Bronchial epithelial cell (primary cell): ENCODE measurements at places on chromosomes 7 and 10. TPM values are rescaled to one million over a fixed set of nuclear protein-coding genes. Genes with fewer than 3 reads are reported as not detected.

BCAP29 gene
- 25.0 and 30.6 TPM in 2 replicates for total RNA-seq

- peak; percentile 77 for DNase-seq
Observed at GRCh38 chr7:30612658-30613265, 18.1 kb downstream of the GARS1 start.

- DNase-seq, result no peak
Observed at GRCh38 chr7:147041438-147041837, 924.8 kb downstream of the CNTNAP2 start.

GRCh38 chr7:158278745-158279320 lies 308.8 kb downstream of the PTPRN2 start:
- no peak for DNase-seq

- no peak for DNase-seq
Observed at GRCh38 chr7:81469153-81469868, 300.5 kb downstream of the HGF start.

GRCh38 chr7:106731646-106732444 lies 70.9 kb upstream of the CCDC71L start:
- DNase-seq, result no peak

MRC1 gene
- under 0.01 TPM in 2 replicates for total RNA-seq

- DNase-seq, result no peak
Observed at GRCh38 chr7:29217113-29217512, 22.5 kb downstream of the CHN2 start.

VAX1 gene
- total RNA-seq, result not detected in 2 replicates

AGFG2 gene
- 1.3 and 2.3 TPM in 2 replicates for total RNA-seq

GRCh38 chr10:78210548-78210947 lies 176.9 kb downstream of the RPS24 start:
- no peak for DNase-seq

- DNase-seq, result no peak
Observed at GRCh38 chr7:55374213-55374612, 9.1 kb downstream of the LANCL2 start.

- DNase-seq, result no peak
Observed at GRCh38 chr10:79384773-79385391, 37.6 kb downstream of the PPIF start.

GRCh38 chr7:4169455-4169854 lies 512.6 kb upstream of the FOXK1 start:
- DNase-seq, result peak; percentile 15

DNA sequence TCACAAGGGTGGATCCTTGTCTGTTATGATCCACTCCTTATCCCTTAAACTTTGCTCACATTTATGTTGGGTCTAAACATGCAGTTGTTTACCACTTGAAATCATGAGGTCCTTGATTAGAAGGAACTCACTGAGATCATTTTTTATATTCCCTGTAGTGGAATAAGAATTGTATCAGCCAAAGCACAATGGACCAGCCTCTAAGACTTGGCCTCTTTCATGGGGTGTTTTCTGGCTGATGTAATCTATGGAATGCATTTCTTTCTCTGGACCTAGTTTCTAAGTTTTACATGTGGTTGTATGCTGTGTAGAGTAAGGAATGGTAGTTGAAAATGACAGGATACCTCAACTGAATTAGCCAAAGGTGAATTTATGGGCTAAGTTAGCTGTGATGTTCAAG lies 376.6 kb downstream of the SORCS3 start:
- no peak for DNase-seq

DNA sequence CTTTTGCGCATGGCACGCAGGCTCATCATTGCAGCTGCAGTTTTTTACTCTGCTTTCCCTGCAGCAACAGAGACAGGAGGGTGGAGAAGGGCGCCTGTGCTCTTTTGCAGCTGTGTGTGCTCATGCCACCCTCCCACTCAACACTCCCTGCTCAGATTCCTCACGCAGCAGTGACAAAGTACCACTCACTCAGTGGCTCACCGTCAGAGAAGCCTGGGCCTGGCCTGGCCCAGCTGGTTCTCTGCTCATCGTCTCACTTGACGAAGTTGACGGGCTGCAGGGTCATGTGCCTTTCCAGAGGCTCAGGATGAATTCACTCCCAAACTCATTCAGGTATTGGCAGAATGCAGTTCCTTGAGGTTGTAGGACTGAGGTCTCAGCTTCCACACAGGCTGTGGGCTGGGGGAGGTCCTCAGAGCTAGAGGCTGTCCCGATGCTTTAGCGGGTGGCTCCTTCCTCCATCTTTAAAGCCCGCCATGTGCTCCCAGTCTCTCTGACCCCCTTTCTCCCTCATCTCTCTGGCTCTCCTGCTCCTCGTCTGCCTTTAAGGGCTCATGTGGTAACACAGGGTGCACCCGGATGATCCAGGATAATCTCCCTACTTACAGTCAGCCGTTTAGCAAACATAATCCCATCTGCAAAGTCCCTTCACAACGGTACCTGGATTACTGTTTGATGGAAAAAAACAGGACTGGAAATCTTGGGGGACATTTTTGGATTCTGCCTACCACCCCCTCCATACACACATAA lies 25.8 kb downstream of the PTPRE start:
- no peak for DNase-seq

DNA sequence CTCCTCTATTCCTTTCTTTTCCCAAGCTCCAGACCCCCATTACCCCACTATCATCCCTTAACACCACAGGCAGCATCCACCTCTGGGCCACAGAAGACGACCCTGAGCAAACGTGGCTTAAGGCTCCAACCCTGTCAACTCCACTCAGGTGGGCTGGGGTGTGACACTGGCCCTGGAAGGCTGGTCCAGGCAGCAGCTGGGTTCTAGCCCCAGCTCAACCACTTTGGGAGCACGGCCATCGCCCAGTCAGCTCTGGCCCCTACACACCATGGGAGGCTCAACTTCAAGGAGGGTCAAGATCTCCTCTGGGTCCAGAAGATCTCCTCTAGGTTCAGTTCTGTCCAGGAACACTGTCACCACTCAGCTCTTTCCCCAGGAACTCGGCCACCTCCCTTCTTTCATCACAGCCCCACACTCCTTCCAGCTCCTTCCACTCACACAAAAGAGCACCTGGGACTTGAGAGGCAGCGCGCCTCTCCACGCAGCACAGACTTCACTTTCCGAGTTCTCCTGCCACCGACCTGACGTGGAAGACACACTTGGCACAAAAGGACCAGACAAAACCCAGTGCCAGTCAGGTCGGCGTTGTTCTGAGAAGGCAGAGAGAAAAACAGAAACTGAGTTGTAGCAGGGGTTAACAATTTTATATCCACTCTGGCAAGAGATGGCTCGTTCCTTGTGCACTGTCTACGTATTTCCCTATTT lies 84.1 kb downstream of the CTBP2 start:
- DNase-seq, result no peak

GRCh38 chr7:79298145-79298760 lies 155.2 kb downstream of the MAGI2 start:
- DNase-seq, result peak; percentile 71

GNGT1 gene
- total RNA-seq, result not detected in 2 replicates

FZD1 gene
- total RNA-seq, result 2.4 and 4.1 TPM in 2 replicates

GRCh38 chr10:52659085-52659484 lies 113.5 kb downstream of the MBL2 start:
- DNase-seq, result no peak

DNA sequence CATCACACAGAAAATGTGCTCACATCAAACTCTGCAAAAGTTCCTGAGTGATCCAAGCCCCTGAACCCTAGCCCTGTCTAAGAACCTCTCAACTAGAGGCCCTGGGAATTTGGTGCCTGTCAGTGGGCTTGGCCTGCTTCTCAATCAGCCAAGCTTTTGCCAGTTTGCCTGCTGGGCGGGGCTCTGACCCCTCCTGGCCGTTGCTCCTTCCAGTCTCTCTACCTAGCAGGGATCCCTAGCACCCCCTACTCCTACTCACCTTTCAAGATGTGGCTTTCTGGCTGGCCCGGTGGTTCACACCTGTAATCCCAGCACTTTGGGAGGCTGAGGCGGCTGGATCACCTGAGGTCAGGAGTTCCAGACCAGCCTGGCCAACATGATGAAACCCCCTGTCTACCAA lies 2.1 kb downstream of the KLRG2 start:
- no peak for DNase-seq

OR2A7 gene
- total RNA-seq, result 0.53 and 1.7 TPM in 2 replicates

DNA sequence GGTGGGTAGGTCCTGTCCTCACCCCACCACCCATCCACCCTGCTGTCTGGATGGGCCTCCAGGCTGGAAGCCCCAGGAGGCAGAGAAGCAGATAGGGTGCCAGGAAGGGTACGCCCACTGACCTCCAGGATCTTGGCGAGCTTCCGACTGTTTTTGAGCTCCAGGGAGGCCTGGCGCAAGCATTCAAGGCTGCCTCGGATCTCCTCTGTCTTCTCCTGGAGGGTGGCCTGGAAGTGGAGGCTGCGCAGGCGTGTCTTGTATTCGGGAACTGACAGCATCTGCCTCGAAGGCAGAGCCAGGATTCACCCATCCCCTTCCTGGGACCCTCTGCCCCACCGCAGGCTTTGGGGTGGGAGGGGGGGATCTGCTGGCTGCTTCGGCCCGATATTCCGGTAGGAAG lies 48.4 kb downstream of the GRID2IP start:
- no peak for DNase-seq

DNA sequence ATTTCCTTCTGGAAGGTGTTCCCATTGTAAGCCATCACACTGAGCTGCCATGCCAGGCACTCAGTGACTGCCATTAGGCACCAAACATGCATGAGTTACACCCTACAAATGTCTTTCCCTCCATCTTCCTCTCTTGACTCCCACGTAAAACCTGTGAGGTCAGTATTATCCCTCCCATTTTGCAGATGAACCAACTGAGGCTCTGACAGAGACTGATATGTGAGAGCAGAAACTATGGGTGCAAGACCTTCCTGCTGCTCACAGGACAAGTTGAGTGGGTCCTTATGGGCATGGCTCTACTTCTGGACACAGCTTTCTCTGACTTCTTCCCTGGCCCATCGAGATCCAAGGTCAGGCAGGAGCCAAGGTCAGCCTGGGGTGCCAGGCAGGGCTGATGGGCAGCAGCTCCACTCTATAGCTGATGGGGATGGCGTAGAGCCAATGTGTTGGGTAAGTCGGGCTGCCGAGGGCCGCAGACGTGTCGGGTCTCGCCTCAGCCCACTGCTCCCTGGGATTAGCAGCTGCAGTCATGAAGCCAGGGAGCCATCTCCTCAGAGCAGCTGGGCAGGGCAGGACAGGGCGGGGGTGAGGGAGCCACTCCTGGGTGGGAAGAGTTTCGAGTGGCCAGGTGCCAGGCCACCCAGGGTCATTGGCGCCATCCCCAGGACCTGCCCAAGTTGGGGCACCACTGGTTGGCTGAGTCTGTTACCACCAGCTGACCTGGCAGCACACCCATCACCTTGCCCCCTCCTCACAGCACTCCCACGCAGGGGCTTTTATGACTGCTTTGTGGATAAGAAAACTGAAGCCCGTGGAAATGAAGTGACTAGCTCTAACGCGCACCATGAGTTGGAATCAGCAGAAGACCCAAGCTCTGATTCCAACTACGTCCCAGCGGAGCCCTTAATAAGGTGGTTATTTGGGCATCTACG lies 117.8 kb upstream of the ZMIZ1 start:
- DNase-seq, result peak; percentile 89

DNA sequence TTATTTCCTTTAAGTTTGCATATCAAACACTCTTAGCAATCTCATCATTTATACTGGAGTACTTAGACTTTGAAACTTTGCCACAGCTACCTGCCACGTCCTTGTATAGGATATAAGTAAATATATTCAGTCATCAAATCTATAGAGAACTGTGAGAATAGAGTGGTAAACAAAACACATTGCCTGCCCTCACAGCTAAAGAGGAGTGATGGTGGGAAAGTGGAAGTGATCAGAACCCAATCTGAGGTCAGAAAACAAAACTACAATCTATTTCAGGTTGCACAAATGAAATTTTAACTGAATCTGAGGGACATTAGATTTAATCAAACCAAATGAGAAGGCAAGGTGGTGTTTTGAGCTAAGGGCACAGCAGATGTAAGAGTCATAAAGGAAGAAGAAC lies 74.8 kb downstream of the ZEB1 start:
- DNase-seq, result no peak

AGBL3 gene
- 1.8 and 2.7 TPM in 2 replicates for total RNA-seq

NPY4R gene
- not detected in 2 replicates for total RNA-seq

GPR26 gene
- not detected in 2 replicates for total RNA-seq

DNA sequence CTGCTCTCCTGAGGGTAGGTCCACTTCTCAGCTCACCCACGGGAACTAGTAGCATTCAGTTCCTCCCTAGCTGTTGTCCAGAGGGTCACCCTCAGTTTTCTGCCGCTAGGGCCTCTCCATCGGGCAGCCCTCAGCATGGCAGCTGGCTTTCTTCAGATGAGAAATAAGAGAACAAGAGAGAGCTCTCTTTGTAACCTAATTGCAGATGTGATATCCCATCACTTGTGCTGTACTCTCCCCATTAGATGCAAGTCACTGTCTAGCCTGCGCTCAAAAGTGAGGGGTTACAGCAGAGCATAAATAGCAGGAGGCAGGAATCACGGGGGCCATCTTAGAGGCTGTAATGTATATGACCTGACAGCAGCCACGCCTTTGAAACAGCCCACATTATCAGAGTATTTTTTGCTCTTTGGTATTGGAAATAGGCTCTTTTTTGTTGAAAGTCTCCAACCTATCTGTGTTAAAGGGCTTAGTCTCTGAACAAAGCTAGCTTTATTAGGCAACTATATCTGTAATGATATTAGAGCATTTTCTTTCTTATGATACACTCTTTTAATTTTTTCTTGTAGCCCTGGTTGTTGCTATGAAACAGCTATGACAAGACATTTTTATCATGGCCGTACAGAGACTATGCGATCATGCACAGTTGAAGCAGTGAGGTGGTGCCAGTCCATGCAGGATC lies 45.7 kb downstream of the CROT start:
- DNase-seq, result no peak
